Stimulated activated CD4-positive, alpha-beta T cell treated with anti-CD3 and anti-CD28 coated beads, Interleukin-12 subunit alpha, Interleukin-12 subunit beta, amount 100 ng/mL, for 48 hours (primary cell): ENCODE measurements at places on chromosomes 1 and 21.

GRCh38 chr1:89880679-89881078 lies 59.8 kb downstream of the LRRC8D start:
- no peak for DNase-seq

- no peak for DNase-seq
These were observed 29.3 kb downstream of the NUP133 start for GRCh38 chr1:229478852-229479251.

DNA sequence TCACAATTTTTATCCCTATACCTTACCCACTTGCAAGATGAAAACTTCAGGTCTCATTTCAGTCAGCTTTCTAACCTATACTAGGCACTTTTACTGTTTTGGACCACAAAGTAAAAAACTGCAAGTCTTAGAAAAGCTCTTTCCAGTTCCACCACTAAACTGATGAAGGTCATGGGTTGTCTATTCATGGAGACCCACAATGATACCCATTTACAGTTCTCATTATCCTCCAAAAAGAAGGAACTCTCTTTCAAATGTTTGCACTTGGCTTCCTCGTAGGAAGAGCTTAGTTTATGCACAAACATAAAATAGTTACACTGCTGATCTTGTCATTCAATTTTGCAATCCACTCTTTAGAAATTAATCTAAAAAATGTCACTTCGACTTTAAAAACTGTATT lies 9.3 kb downstream of the ZNF281 start:
- no peak for DNase-seq

DNA sequence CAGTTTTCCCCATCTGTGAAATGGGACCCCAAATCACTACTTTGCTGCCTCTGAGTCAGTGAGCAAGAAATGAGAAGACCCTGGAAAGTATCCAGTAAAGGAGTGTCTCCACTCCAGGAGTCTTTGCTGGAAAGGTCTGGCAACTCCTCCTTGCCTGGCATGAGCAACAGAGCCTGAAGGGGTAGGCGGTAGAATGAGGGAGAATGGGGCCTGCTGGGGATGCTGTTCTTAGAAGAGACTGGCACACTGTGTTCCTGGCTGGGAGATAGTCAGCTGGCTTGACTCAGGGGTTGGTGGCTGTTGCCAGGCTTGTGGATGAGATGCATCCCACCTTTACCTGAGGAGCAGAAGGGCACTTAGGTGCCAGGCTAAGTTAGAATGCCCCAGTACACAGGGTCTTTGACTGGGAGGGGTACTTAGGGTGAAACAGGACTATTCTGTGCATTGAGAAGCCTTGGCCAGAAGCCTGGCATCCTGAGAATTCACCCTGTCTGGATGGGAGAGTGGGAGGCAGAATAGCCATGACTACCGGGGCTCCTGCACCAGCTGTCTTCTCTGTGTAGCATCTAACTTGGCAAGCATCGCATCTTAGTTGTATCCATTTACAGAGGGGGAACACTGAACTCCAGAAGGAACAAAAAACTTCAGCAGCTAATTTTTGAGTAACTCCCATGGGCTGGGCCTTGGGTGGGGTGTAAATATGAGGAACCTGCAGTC lies 2.5 kb downstream of the MFSD2A start:
- no peak for DNase-seq

DNA sequence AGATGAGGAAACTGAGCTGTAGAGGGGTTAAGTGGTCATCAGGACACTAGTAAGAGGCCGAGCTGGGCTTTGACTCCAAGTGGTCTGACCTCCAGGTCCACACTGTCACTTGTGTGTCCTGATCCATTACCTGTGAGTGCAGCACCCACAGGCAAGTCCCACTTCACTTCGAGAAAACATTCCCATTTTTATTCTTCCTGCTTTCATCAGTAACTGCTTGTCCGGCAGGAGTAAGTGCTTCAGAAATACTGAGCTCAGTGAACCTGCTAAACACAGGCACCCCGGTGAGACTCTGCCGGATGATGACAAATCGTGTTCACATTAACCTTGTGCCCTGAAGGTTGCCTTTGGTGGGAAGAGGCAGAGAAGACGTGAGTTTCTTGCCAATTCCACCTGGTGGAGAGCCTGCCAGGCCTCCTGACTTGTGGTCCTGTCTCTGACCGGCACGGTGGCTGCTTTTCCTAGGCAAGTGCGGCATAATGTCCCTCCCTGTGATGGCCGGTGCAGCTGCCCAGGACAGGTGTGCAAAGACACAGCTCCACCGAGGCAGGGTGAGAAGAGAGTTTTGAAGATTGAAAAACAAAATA lies 29.4 kb downstream of the ZBTB18 start:
- no peak for DNase-seq

DNA sequence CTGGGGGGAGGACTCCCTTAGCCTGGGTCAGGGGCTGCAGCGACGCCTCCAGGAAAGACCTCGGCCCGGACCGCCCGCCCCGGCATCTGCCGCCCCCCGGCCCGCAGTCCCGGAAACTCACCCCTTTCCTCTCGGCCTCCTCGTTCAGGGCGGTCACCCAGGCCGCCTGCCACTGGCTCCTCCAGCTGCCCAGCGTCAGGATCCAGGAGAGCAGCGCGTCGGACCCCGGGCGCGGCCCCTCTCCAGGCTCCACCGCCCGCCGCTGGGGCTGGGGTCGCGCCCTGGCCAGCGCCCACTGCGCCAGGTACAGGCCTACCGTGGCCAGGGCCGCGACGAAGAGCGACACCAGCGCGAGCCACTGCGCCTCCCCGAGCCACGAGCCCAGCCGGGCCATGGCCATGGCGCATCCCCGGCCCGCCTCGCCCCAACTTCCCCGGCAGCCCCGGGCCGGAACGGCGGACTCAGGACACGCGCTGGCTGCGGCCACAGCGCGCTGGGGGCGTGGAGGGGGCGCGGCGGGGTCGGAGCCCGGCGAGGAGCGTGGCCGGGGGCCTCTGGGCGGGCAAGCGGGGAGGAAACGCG lies 478 bp downstream of the C2CD2 start:
- DNase-seq: no peak

DNA sequence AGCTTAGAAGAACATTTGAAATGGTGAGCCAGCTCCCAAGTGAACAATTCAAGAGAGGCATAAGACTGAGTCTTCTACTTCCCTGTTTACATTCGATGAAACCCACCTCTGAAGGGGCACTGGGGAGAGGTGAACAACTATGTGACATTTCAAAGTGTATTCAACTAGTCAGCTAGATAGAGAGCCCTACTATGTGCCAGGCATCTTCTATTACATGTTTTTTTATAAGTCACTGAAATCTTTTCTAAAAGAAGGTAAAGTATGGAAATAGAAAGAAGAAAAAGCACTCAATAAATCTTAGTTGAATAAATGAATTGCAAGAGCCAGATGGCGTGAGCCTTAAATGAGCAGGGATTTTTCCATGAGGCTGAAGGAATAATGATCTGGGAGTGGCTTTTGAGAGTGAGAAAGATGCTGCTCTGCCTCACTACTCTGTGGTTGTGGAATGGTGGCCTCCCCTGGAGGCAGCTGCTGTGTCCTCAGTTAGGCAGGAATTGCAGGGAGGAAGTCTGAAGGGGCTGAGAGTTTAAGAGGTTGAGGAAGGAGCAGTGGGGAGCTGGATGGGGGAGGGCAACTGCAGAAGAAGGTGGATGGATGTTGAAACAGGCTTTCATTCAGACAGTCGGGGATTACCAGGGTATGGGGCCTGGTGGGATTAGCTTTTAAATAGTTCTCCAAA lies 10.4 kb upstream of the PTPRF start:
- no peak for DNase-seq

DNA sequence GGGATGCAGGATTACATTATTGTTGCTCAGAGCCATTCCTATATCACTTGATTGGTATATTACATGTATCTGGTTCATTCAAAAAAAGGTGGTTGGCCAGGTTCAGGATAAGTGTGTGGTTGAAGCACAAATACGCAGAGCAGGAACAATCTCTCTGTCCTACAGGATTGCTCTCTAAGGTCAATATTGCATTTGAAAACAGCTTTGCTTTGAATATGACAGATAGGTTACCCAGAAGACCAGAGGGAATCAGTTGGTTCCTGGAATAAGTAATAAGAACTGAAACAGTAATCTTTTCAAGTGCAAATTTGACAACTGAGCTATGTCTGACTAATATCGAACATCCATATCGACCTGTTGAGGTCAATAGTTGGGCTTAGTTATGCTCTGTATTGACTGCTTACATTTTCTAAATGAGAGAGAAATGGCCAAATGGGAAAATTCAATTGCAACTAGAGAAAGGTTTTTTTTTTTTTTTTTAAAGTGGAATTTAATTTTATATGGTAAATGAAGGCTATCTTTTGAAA lies 176.8 kb downstream of the ATP6V1G3 start:
- no peak for DNase-seq

GRCh38 chr1:189834813-189835212 lies 642.9 kb downstream of the BRINP3 start:
- DNase-seq: no peak

GRCh38 chr1:107149946-107150345 lies 9.1 kb downstream of the NTNG1 start:
- DNase-seq: no peak

DNA sequence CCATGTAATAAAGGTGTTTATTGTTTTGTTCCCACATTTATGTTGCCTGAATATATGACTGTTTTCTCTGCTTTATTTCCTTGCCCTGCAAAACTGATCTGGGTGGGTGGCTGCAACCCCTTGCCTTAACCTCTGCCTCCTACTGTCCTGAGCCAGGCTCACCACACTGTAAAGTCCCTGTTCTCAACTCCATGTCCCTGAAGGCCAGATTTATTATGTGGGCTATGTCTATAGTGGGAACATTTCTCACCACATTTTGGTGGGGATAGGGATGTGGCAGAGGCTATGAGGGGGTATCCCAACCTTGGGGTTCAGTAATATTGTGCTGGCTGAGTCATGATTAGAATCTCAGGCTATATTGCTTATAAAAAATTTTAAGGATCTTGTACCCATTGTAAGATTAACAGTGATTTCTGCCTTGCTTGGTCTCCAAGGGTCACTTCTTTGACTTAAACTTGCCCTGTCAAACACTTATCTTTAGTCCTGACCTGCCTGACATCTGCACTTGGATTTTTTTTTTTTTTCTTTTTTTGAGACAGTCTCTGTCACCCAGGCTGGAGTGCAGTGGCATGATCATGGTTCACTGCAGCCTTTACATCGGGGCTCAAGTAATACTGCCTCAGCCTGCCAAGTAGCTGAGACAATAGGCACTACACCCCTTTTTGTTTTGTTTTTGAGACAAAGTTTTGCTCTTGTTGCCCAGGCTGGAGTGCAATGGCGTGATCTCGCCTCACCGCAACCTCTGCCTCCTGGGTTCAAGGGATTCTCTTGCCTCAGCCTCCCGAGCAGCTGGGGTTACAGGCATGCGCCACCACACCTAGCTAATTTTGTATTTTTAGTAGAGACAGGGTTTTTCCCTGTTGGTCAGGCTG lies 3.6 kb downstream of the RPS8 start:
- DNase-seq: no peak

GRCh38 chr1:92461364-92462097 lies 25.2 kb downstream of the GFI1 start:
- DNase-seq: no peak

DNA sequence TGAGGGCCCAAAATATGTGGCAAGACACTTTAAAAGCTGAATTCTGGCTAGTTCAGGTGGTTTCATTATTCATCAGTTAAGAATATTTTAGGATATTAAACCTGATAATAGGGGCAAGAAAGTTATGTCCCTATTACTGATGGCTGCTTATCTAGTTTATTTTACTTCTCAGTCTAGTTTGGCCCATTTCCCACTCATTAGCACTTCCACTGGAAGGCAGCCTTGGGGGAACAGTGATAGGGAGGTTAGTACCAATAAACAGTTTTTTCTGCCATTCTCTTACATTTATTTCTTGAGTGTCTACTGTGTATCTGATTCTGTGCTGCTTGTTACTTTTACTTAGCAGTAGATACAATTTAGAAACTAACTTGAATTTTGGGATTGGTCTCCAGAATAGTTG lies 9.0 kb downstream of the PPP1R12B start:
- DNase-seq: no peak

DNA sequence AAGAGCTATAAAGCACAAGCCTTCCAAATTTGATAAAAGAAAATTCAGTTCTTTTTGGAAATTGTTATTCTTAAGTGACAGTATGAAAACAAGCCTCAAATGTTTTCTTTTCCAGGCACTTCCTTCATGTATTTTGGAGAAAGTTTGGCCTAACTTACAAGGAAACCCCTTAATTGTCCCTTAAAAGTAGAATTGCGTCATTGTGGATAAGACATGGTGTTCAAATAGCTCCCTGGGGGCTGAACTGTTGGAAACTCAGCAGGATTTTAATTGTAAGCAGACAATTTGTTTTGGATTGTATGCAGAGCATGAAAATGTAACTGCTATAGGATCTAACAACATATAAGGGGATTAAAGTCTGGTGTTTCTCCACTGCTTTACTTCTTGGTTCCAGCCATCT lies 35.4 kb upstream of the FGGY start:
- DNase-seq: no peak

- no peak for DNase-seq
These were observed 40.7 kb upstream of the SCCPDH start for GRCh38 chr1:246683521-246683920.

DNA sequence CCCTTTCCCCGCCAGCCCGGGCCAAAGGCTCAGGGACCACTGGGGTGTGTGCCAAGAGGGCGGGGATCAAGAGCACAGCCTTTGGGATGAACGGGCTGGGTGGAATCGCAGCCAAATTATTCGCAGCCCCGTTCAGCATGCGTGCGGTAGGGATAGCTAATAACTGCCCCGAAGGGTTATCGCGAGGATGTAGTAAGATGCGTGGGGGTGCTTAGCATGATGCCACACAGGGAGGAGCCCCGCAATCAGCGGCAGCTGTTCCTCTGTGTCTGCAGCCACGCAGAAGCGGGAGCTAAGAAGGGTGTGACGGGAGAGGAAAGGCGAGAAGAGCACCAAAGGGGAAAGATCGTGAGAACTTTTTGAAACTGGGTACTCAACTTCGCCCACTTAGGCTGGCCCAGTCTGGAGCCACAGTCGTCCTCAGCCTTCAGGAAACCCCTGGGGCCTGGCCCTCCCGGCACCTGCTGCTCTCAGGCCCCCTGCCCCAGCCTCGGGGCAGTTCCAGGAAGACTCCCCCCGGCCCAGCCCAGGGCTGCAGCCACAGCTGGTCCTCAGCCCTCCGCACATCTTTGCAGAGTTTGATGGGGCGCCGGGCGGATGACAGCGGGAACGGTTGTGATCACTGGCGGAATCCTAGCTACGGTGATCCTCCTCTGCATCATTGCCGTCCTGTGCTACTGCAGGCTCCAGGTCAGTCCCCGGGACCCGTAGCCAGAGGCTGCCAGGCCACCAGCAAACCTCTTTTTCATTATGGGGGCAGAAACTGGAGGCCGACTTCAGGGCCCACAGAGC lies 64.9 kb downstream of the TOR1AIP2 start:
- no peak for DNase-seq

GRCh38 chr1:46281021-46281420 lies 22.4 kb downstream of the LRRC41 start:
- DNase-seq: no peak

DNA sequence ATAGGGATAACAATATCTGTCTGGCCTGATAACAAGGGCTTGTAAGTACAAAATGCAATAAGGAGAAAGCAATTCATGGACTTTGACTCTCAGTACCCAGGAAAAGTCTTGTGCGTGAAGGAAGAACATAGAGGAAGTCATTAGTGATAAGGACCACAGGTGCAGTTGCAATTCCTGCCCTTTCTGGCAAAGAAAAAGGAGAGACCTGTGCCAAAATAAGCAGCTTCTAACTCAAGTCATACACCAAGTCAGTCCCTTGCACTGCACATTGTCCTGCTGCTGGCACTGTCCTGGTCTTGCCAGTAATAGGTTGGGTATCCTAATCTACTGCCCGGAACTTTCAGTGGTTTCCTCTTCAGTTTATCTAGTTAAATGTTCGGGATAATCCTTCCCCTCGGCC lies 14.8 kb upstream of the SOD1 start:
- no peak for DNase-seq
